ENCODE measurements at places on chromosomes 13 and 19.

DNA sequence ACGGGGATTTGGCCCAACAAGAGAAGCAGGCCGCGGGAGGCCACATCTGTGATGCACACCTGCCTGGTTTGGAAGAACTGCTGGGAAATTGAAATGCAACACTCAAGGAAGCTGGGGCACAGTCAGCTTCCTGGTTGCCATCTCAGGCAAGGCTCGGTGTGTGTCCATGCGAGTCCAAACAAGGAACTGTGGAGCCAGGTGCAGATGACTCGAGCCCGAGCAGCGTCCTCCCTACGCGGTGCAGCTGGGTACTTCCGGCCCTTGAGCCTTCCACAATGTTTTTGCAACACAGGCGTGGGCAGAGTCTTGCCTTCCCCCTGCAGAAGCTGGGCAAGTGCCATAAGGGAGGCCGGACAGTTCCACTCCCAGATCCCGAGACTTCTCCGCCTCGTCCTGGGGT, 94.6 kb downstream of the CRYL1 start:
- DNase-seq, result no peak

- no peak for DNase-seq
Measured at GRCh38 chr13:44218501-44219240, 155.0 kb upstream of the SERP2 start.

DNA sequence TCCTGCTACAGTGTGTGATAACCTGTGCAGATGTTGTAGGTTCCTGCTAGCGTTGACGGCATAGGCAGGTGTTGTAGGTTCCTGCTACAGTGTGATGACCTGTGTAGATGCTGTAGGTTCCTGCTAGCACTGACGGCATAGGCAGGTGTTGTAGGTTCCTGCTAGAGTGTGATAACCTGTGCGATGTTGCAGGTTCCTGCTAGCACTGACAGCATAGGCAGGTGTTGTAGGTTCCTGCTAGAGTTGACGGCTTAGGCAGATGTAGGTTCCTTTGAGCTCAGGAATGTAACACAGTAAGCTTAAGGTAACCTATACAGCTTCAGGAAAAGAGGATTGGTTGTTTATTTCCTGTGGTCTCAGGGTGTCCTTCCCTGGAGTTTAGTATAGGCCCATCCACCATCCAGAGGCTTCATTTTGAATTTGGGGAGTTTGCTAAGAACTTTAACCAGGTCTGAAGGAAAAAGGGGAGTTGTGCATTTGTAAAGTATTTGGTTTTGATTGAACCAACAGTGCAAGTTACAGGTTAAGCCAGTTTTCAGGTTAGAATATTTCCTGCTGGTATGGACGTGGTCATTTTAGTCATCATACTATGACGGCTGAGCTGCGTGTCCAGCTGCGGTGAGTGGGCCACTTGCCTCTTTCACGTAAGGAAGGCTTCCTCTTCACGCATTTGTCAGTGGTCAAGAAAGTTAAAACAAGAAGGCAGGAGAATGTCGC, 53.8 kb downstream of the ATP11A start:
- DNase-seq, result peak; percentile 47

DNA sequence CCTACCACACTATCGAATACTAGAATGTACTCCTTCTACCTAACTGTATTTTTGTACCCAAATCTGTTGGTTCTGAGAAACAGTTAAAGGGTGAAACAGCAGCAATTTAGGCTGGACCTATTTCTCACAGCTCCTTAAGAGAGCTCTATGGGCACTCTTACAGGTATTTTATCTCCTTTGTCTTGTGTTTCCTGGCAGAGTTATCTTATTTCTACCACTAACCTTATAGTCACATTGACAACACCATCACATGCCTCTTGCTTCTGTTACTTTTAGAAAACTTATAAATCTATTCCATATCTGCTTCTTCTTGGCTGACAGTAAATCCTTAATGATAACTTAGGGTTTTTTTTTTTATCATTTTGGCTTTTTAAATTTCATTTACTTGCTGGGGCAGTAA, 130.7 kb downstream of the MYO16 start:
- no peak for DNase-seq

- no peak for DNase-seq
Measured at GRCh38 chr19:43754253-43754502, 584 bp downstream of the SMG9 start.

DNA sequence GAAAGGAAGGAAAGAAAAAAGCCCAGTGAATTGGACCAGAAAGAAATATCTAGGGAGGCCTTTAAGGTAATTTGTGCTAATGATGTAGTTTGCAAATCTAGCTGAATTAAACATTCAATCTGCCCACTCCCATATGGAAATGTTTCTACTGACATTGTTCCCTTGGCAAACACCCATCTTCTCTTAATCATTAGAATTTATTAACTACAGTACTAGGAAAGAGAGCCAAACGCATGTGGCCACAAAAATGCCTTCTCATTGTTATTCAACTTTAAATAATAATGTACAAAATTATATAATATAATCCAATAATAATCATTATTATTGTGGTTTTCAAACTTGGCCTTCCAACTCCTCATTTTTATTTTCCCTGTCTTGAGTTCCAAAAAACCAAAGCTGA, 234.7 kb downstream of the NHLRC3 start:
- DNase-seq, result no peak

- DNase-seq, result no peak
Measured at GRCh38 chr13:100274942-100275506, 186.1 kb downstream of the PCCA start.

GRCh38 chr19:45440873-45441654, 17.3 kb upstream of the ERCC1 start:
- DNase-seq, result no peak

- no peak for DNase-seq
Measured at GRCh38 chr19:49758292-49758691, 4.8 kb downstream of the TSKS start.

DNA sequence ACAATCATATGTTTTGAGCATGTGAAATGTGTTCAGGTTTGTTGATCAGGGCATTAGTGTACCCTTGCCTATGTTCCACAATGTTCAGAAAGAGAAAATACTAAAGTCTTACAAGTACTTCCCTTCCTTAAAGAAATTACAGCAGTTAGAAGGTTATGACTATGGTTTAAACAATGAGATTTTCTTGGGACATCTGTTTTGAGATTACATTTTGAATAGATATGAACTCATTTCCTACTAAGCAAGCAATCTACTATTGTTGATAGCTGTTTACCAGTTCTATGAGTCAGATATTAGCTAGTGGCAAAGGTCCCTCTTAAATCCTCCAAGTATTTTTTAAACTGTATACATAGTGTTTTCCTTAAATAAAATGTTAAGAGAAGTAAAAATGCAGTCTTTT, 241.3 kb downstream of the DACH1 start:
- no peak for DNase-seq

DNA sequence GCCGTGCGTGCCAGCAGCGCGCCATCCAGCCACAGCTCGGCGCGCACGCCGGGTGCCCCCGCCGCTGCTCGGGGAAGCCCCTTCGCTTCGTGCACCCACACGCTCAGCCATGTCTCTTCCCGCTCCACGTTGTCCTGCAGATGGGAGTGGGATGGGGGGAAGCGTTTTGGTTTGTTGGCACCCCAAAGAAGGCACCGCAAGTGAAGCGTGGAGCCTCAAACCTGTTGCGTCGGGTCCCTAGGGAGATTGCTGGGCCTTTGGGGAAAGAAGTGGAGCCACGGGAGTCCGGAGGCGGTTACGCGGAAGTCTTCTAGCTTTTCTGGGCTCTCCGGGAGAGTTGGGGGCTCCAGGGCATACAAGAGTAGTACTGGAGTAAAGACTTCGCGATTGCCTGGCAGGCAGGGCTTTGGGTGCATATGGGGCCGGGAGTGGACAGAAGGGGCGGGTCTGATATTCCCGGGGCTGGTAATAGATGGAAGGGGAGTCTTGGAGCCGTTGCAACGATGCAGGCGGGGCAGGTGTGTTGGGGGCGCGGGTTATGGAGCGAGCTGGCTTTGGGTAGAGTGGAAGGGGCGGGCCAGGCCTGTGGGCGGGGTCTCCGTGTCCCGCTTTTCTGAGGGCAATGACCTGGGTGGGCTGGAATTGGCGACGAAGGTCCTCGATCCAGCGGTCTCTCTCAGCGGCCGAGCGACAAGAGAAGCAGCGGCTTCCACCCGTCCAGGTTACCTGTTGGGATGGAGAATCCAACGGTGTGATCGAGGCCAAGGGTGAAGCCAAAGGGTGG, 6.5 kb downstream of the RASAL3 start:
- no peak for DNase-seq

GRCh38 chr13:35704331-35704730, 227.8 kb upstream of the MAB21L1 start:
- no peak for DNase-seq

- no peak for DNase-seq
Measured at GRCh38 chr19:30373593-30373992, 1.4 kb downstream of the ZNF536 start.

DNA sequence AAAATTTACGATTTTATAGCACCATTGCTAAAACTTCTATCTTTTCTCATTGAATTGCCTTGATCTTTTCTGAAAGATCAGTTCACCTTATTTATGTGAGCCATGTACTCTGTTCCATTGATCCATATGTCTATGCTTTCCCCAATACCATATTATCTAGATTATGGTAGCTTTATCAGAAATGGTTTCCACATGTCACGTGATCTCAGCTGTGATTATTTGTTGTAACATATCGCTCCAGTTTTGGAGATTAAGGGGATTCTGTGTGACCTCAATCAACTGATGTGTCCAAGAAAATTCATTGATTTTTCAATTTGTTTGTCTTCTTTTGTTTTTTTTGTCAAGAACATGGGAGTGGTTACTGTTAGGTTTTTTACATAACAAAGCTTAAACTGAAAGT, 1114.5 kb upstream of the ATXN8OS start:
- no peak for DNase-seq

GRCh38 chr19:48887861-48888612, 10.5 kb downstream of the TULP2 start:
- no peak for DNase-seq

DNA sequence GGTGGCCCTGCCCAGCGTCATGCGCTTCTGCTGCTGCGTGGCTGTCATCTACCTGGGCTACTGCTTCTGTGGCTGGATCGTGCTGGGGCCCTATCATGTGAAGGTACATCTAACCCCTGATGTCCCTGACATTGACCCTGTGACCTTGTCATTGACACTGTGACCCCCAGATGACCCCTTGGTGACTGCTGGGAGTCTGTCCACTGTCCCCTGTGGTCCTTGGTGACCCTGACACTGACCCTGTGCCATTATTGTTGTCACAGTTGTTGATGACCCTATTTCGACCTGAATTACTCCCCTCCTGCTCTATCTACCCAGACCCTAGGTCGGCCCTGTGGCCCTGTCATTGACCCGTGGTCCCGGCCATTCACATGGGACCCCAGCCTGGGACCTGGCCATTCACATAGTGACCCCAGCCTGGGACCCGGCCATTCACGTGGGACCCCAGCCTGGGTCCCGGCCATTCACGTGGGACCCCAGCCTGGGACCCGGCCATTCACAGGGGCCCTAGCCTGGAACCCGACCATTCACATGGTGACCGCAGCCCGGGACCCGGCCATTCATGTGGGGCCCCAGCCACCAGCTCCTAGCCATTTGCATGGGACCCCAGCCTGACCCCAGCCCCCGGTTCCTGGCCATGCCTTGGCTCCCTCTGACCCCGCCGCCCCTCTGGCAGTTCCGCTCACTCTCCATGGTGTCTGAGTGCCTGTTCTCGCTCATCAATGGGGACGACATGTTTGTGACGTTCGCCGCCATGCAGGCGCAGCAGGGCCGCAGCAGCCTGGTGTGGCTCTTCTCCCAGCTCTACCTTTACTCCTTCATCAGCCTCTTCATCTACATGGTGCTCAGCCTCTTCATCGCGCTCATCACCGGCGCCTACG, 5.7 kb upstream of the PNPLA6 start:
- no peak for DNase-seq

DNA sequence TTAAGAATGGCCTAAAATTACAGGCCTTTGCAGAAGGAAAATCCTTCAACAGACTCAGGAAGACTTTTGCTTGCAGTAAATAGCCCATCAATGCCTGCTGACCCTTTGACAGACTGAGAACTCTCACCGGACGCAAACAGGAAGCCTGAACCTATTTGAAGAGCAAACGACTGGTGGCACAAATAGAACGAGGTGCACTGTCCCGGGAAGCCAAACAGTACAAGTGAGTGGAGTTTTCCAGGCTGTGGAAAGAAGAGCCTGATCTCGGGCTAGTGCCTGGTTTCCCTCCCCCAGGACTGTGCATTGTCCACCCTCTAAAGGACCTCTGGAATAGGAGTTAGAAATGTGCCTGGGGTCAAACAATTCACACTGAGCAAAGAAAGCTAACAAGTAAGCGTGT, 165.5 kb downstream of the FGF14 start:
- no peak for DNase-seq

DNA sequence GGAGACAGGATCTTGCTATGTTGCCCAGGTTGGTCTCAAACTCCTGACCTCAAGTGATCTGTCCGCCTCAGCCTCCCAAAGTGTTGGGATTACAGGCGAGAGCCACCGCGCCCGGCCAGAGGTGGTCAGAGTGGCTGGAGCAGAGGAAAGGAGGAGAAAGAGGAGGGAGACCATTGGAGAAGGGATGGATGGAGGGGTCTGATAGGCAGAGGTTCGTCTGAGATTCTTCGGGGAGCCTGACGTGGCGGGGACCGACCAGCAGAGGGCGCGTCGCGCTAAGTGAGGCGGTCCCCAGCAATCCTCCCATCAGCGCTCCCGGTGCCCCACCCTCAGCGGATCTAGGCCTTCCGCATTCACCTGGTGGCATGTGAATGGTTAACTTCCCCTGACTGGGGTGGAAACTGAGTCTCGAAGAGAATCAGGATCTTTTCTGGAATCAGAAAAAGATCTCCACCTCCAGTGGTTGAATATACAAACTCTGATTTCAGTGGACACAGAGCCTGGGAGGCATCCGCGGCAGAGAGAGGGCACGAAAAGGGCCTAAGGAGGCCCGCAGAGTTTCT, 8.8 kb downstream of the GTPBP3 start:
- DNase-seq, result peak; percentile 56

GRCh38 chr13:111877906-111878305, 189.0 kb upstream of the SOX1 start:
- DNase-seq, result no peak

GRCh38 chr13:48236528-48237353, 3.7 kb downstream of the ITM2B start:
- no peak for DNase-seq

GRCh38 chr13:114032126-114032799, 58.4 kb upstream of the C13orf46 start:
- no peak for DNase-seq

DNA sequence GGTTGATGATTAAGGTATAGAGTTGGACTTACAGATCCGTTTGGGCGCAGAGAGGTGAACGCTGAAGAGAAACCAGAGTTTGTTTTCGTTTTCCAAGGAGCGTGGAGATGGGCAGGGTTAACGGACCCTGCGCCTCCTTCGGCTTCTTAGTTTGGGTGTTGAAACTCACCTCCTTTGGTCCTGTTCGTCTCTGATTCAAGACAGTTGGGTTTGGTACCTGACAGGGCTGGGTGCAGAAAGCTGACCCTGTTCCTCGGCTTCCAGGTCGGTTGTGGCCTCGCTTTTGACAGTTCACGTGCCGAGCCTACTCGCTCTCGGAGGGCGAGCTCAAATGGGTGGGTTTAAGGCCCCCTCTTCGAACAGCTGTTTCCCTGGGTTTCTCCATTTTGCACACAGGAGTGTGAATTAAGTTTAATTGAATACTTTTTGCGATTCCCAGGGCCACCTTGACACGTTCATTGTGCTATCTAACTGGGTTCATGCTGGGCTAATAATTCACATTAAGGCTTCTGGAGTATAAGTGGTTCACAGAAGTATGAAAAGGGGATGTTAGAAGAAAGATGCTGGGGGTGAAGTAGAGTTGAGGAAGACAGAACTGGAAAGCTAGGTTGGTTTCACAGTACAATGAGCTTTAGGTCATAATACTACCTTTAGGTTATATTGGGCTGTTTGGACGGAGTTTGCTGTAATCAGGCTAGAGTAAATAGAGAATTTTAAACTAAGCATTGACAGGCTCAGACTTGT, 638 bp downstream of the USPL1 start:
- DNase-seq, result no peak

GRCh38 chr13:106772006-106772601, 204.2 kb upstream of the ARGLU1 start:
- no peak for DNase-seq
